Calu3 (cell line): ENCODE measurements at places on chromosomes 1 and 21.

- DNase-seq, result no peak
Measured at GRCh38 chr1:7561331-7561921, 209.7 kb upstream of the VAMP3 start.

DNA sequence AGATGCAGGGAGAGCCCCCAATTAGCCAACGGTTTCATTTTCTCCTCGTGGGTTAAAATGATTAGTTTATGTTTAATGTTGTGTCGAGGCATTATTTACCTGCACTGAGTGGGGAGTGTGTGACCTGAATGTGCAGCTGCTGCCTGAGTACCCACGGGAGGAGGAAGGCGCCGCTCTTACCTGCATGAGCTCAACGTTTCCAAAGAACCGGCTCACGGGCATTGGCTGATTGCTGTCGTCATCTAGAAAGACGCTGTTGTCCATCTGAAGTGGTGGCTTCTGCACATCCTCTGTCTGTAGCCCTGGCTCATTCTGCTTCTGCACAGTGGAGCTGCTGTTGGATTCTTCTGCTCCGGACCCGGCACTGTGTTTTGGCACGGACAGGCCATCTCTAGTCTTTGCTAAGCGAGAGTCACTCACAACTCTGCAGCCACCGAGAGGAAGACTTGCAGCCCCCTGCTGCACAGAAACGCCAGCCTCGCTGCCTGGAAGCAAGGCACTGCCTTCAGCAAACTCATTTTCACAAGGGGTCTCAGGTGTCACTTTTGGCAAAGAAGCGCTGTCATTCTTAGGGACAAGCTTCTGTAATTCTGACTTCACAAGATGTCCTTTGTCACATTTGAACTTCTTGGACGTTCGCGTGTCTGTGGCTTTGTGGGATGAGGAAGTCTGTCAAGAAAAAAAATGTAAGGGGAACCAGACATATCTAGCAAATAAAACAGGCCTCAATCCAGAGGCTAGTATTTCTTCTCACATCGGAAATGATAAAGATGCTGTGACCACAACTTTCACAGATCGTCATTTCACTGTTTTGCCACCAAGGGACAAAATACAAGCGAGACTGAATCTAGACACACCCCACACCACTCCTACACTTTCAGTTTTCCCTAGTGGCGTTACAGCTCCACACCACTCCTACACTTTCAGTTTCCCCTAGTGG, 9.4 kb downstream of the C1orf174 start:
- DNase-seq, result no peak

- no peak for DNase-seq
Measured at GRCh38 chr1:24121406-24121805, 9.5 kb upstream of the MYOM3 start.

DNA sequence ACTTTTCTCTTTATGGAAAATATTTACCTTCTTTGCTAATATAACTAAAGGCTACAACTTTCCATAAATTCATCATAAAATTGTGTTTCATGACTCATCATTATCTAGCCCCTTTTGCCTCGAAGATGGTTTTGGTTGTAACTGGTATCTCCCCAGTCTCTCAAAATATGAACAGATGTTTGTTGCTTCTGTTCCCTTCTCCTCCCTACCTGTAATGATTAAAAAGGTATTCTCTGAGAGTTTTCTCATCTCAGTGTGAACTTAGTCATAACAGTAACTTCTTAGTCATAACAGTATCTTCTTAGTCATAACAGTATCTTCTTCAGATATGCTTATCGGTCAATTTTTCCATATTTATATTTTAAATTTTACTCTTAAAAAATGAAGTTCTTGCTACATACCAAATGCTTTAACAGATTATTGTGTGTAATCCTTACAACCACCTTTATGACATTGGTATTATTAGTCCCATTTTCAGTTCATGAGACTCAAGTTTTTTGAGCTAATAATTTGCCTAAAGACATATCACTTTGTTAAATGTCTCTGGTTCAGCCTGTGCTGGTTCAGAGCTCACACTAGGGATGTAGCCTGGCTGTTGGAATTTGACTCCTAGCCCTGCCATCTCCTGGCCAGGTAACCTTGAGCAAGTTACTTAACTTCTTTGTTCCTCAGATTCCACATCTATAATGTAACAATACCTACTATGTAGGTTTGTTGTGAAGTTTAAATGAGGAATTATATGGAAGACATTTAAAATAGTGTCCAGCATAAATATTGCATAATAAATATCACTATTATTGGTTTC, 32.6 kb downstream of the ATP1B1 start:
- no peak for DNase-seq
